Sigmoid colon (tissue), 7 donors: ENCODE measurements at places on chromosomes 16 and 17. TPM values are rescaled to one million over a fixed set of nuclear protein-coding genes. Genes with fewer than 3 reads are reported as not detected.

The TBX2 gene
- 3.3 TPM for total RNA-seq

The RAB37 gene
- total RNA-seq: 1.1 TPM

The TEKT5 gene
- total RNA-seq: not detected

The NPIPA7 gene
- 1.4 TPM for total RNA-seq

The TBC1D3H gene
- total RNA-seq: not detected

The AKAP10 gene
- 30.8 TPM for total RNA-seq

The IL17C gene
- not detected for total RNA-seq

The HS3ST2 gene
- 1.8 TPM for total RNA-seq

The PDK2 gene
- 48.5 TPM for total RNA-seq

The AIPL1 gene
- total RNA-seq: not detected

The SLC6A4 gene
- 0.36 TPM for total RNA-seq
